ENCODE measurements at places on chromosomes 5 and 9.

- DNase-seq, result no peak
These were observed 10.9 kb downstream of the GPR107 start for GRCh38 chr9:130064621-130065020.

DNA sequence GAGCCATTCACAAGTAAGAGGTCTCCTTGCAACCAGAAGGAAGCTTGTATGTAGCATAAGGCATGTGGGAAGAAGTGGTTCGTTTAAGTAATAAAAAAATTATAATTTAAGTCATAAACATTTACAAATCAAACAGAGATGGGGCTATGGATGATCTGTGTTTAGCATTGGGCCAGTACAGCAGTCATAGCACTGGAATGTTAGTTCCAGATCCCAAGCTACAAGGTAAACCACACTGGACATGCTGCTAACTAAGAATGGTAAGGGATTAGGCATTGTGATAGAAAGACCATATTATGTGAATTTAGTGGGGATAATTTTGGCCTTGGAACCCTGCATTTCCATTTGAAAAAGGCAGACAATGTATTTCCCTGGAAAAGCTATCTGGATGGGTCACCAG, 170.4 kb upstream of the KCNN2 start:
- no peak for DNase-seq

DNA sequence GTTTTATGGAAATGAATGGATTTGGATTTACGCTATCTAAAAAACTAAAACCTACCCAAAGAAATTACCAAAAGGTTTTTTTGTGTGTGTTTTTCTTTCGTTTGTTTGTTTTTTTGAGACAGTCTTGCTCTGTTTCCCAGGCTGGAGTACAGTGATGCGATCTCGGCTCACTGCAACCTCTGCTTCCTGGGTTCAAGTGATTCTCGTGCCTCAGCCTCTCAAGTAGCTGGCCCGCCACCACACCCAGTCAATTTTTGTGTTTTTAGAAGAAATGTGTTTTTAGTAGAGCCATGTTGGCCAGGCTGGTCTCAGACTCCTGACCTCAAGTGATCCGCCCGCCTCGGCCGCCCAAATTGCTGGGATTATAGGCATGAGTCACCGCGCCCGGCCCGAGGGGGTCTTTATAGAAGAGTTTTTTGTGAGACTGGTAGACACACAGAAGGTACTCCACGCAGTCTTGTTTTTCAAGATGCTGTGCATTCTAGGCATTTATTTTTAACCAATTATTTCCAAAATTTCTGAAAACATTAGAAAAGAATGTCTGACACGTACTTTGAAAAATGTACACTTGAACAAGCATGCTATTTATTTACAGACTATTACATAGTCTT, 75.7 kb downstream of the NR6A1 start:
- no peak for DNase-seq

- no peak for DNase-seq
These were observed 270.5 kb upstream of the CTNND2 start for GRCh38 chr5:12174734-12175133.

- DNase-seq, result no peak
These were observed 50.9 kb downstream of the KCNIP1 start for GRCh38 chr5:170554521-170555267.
